CD4-positive, alpha-beta T cell treated with Interferon alpha-2 for 1 hour (primary cell): ENCODE measurements at places on chromosomes 2 and 18.

DNA sequence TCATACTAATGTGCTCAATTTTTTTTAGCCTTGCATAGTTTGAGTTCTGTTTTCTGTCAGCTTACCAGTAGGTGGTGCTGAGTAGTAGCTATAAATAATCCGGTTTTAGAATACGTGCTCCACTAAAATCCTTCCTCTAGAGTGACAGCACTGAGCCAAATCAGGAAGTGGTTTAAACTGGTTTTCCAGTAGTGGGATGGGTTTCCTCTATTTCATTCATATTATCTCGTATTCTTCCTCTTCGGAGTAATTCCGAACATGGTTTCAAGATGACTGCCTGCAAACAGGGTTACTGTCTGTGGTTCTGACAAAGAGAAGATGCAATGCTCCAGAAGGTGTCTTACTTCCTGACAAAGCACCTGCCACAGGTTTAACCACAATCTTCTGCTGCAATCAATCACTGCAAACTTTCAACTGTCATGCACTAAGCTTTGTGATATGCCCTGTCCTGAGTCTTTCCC, 496.9 kb upstream of the VRK2 start:
- DNase-seq, result no peak

DNA sequence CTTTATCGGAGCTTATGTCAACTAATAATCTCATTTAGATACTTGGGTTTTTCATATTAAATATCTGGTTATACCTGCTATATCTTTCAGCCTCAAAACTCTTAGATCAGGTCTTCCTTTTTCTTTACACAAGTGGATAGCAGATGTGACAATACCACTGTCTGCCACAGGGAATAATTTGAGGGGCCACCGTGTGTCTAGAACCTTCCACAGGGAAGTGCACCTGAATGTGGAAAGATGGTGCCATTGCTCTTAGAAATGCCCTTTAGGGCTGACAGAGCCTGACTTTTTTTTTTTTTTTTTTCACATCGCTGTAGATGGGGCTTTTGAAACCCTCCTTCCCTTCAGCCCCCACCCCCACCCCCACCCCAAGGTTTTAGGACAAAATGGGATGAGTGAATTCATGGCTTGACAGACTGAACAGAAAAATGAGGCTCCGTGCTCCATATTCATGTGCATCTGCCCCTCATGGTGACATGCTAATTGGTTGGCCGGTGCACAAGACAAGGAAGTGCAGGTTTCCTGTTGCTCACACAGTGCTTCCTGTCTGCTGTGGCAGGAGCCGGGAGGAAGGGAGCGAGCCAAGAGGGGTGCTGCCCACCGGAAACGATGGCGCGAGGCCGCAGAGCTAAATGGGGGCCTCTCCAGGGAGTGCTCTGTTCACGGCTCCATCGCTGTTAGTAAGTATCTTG, 246.0 kb downstream of the LDLRAD4 start:
- DNase-seq, result peak; percentile 74

- no peak for DNase-seq
Observed at GRCh38 chr18:12998332-12999060, 7.3 kb downstream of the CEP192 start.

- no peak for DNase-seq
Observed at GRCh38 chr2:100964681-100965169, 37.4 kb upstream of the RPL31 start.

DNA sequence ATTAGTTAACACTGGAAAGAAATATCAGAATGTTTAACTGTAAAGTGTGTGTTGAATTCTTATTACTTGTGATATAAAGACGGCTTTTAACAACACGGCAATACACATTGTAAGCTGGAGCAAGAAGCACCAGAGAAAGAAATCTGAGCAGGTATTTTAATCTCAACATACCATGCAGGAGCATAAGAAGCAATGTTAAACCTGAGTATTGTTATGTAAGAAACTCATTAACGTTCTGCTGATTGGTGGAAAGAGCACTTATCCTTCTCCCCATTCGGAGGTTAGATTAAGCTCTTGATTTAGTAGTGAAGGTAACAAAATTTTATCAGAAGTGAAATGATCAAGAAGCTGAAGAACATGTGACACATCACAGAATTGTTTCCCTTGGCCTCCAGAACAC, 107.4 kb downstream of the EPC2 start:
- DNase-seq, result no peak

- no peak for DNase-seq
Observed at GRCh38 chr2:226991663-226992062, 155.8 kb downstream of the RHBDD1 start.

- no peak for DNase-seq
Observed at GRCh38 chr2:191319186-191319585, 74.0 kb downstream of the MYO1B start.

GRCh38 chr2:43699761-43700160, 23.5 kb upstream of the C1GALT1C1L start:
- DNase-seq, result no peak

GRCh38 chr2:51791496-51791895, 759.6 kb upstream of the NRXN1 start:
- DNase-seq, result no peak

DNA sequence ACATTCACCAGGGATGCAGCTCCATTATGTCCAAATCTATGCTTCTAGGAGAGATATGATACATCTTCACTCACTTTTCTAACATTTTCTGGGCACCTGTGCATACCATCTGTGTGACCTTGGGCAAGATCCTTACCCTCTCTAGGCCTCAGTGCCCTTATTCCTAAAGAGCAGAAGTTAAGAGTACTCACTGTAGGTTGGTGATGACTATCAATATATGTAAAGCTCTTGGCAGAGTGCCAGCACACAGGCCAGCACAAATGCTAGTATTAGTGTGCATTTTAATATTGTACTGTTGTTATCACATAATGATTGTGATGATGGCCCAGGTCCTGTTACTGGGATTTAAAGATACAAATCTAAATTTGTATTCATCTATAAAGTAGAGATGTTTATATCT, 199.2 kb downstream of the RAD51AP2 start:
- DNase-seq, result no peak

DNA sequence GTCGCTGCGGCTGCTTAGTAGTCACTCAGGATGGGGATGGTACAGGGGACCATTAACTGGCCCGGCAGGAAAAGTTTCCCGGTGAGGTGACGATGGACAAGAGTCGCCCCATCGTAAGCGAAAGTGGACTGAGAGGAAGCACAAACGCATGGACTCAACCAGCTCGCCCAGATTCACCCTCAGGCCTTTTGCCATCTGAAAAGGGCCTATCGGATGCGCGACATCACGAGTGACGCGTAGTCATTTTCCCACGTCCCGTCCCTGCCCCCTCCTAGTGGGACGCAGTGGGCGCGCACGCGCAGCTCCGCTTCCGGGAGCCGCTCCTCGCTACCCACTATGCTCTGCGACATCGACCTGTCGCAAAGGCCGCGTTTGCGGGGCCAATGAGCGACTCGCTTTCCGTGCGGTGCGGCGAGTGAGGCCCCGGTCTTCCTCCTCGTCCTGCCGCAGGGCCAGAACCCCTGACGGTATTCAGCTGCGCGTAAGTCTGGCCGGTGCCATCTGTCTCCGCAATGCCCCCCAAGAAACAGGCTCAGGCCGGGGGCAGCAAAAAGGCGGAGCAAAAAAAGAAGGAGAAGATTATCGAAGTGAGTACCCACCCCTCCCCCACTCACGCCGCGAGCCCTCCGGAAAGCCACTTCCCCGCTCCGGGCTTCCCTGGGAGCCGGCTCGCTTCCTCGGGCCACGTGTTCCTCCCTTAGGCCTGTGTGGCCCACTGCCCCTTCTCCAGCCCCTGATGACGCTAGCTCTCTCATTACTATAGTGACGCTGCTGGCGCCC, at the start of gene ZC3H15:
ZC3H15 (plus strand) TSS at position 390 of the 780 bp plus-strand sequence; CDS start at position 513, 123 bp downstream.
- DNase-seq, result peak; percentile 98

GRCh38 chr2:194385376-194385775, 1271.7 kb upstream of the SLC39A10 start:
- no peak for DNase-seq

DNA sequence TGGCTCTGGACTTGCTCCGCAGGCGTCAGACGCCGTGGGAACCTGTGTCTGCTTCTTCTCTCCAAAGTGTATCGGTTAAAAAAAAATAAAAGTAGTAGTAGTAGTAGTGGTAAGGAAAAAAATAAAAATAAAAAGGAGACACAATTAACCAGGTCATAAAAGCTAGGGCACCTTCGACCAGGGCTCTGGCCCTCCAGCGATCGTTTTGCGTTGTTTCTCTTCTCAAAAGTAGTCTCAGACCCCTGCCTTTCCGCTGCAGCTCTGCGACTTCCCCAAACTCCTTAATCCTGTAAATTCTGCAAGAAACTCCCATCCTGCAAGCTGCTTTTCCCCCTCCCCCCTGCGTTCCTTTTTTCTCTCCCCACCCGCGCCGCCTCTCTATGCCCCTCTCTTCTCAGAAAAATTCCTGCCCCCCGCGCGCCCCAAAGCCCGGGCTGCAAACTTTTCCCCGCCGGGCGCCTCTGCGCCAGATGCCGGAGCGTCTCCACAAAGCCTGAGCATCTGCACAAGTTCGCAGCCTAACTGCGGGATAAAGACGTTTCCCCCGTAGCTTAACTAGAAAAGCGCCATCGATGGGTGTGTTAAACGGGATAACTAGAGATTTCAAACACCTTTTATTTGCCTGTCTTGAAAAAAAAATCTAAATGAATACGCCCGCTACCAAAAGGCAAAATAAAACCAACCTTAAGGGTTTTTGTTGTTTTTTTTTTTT, 1.8 kb upstream of the SALL3 start:
- no peak for DNase-seq

DNA sequence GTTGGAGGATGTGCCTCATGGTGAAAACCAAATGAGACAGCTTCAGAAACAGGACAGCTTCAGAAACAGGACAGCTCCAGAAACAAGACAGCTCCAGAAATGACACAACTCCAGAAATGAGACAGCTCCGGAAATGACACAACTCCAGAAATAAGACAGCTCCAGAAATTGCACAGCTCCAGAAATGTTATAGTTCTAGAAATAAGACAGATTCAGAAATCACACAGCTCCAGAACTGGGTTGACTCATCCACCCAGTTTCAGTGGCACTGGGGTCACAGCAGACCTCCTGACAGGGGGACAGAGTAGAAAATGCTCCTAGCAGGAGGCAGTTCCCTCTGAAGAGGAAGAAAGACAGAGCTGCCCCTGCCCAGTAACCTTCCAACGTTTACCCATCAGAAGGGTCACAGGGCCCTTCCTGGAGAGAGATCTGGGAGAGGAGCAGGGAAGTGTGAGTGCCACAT, 26.9 kb upstream of the COL6A3 start:
- DNase-seq, result no peak

DNA sequence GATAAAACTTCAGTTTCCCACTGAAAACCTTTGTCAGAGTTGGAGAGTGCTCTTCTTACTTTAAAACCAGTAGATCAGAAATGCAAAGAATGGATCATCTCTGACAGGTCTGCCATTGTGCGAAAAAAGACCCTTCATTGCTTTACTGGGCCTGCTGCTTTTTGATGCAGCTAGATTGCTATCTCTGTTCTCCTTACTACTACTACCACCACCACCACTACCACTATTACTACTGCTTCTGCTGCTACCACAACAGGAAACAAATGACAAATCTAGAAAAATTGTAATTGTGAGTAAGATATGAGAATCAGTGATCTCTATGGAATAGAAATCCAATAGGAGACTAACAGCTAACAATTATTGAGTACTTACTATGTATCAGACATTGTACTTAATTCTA, 85.8 kb downstream of the PKP4 start:
- DNase-seq, result no peak

DNA sequence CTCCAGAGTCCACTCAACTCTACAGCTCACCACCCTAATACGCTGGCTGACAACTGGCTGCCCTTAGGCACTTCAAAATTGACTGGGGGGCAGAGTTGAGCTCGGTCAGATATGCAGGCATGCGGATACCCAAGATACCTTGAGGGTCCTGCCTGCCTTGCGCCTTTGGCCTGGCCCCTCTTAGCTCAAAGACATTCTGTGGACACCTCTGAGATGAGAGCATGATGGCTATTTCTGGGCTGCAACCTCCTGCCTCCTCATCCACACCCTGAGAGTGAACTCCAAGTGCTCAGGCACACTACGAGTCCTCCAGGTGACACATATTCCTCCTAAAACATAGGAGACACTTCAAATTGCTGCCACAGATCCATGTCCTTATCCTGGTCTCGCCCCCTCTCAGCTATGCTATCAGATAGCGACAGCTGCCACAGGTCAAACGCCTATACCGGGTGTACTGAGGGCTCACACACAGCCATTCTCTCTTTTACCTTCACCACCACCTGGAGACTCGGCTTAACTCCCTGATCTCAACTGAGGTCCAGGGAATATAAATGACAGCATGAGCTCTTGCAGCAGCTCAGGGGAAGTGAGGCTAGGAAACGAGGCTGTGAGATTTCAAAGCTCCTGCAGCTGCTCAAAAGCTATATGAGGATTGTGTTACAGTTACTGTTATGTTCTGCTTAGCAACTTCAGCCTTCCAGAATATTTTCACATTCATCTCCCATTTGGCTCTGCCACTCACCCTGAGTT, 60.5 kb upstream of the TEX51 start:
- DNase-seq, result no peak

DNA sequence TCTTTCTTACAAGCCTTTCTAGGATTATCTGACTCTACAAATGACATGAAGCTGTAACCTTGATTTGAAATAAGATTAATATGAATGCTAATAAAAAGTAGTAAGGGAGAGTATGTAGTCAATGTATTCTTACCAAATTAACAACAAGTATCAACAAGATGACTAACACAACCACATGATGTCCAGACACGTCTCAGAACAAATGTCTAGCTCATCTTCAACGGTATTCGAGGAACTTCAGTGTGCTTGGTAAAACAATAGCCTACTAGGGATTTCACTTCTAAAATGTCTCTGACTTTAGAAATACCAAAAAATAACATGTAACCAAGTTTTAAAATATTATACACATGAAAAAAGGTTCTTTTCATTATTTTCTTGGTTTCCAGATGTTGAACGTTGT, 3.4 kb downstream of the HDLBP start:
- DNase-seq, result no peak

- DNase-seq, result no peak
Observed at GRCh38 chr2:53407363-53408080, 360.1 kb upstream of the CHAC2 start.

- peak; percentile 34 for DNase-seq
Observed at GRCh38 chr18:3458952-3459853, 9.2 kb downstream of the TGIF1 start.

- DNase-seq, result no peak
Observed at GRCh38 chr2:113169586-113169985, 4.2 kb upstream of the PSD4 start.

GRCh38 chr2:231934441-231935206, 8.4 kb upstream of the NPPC start:
- DNase-seq, result no peak

GRCh38 chr2:32838418-32838817, 108.3 kb upstream of the LTBP1 start:
- peak; percentile 2 for DNase-seq
